CD4-positive, alpha-beta T cell treated with Interleukin-6 for 4 hours (primary cell): ENCODE measurements at places on chromosomes 13 and 19.

- no peak for DNase-seq
Observed at GRCh38 chr13:77016251-77016812, 10.6 kb downstream of the FBXL3 start.

DNA sequence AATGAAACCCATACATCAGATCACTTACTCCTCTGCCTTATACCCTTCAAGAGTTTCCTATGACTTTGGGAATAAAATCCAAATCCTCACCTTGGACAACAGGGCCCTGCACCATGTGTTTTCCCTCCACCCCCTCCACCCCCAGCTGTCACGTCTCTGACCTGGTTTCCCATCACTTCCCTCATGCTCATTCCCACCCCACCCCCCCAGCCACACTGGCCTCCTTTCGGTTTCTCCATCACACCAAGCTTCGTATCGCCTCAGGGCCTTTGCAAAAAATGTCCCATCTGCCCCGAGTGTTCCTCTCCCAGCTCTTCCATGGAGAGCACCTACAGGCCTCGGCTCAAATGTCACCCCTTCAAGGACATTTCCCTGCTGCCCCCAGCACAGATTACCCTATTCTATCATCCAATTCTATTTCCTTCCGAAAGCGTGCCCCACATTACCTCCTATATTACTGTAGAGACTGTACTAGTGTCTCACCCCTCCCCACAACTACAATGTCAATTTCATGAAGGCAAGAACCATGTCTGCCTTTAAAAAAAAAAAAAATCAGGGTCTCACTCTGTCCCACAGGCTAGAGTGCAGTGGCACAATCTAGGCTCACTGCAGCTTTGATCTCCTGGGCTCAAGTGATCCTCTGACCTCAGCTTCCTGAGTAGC lies 16.8 kb upstream of the FFAR2 start:
- no peak for DNase-seq

- DNase-seq, result no peak
Observed at GRCh38 chr13:46232281-46232680, 20.6 kb downstream of the LRRC63 start.

GRCh38 chr19:41398050-41398418 lies 416 bp downstream of the BCKDHA start:
- peak; percentile 4 for DNase-seq

DNA sequence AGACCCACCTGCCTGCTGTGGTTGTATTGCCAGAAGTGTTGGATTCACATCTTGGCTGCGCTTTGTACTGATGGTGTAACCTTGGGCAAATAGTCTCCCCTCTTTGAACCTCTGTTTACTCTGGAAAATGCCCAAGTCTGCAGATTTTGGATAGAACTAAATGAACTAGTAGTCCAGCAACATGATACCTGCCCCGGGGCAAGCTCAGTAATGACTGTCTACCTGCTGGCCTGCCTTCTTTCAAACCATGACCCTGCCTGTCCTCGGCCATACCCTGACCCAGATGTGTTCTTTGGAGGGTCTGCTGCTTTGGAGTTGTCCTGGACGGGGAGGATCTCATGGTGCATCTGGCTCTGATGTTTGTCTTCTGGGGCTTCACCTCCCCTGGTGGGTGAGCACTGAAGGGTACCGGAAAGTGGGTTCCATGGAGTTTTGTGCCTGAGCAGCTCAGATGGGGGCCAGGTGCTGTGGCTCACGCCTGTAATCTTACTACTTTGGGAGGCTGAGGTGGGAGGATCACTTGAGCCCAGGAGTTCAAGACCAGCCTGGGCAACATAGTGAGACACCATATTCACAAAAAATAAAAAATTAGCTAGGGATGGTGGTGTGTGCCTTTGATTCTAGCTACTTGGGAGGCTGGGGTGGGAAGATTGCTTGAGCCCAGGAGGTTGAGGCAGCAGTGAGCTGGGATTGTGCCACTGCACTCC lies 59.5 kb downstream of the TNFRSF19 start:
- no peak for DNase-seq
